ENCODE measurements at places on chromosomes 1 and 21.

GRCh38 chr1:114258074-114258473 is 104.4 kb upstream of the SYT6 start:
- DNase-seq: no peak

GRCh38 chr1:31373056-31373896 is at the start of gene FABP3:
TSS of gene FABP3 (minus strand) at chr1:31373076. CDS start at chr1:31373014, 62 bp downstream.
- DNase-seq: peak; percentile 29

- DNase-seq: no peak
Observed at GRCh38 chr1:18041102-18041501, 66.5 kb upstream of the IGSF21 start.

- peak; percentile 23 for DNase-seq
Observed at GRCh38 chr1:218284377-218284916, 646 bp upstream of the RRP15 start.

- no peak for DNase-seq
Observed at GRCh38 chr1:177206831-177207355, 36.1 kb downstream of the BRINP2 start.

- DNase-seq: no peak
Observed at GRCh38 chr1:8164670-8165069, 138.6 kb upstream of the ERRFI1 start.

GRCh38 chr1:245260110-245260882 is 105.5 kb downstream of the KIF26B start:
- DNase-seq: no peak

DNA sequence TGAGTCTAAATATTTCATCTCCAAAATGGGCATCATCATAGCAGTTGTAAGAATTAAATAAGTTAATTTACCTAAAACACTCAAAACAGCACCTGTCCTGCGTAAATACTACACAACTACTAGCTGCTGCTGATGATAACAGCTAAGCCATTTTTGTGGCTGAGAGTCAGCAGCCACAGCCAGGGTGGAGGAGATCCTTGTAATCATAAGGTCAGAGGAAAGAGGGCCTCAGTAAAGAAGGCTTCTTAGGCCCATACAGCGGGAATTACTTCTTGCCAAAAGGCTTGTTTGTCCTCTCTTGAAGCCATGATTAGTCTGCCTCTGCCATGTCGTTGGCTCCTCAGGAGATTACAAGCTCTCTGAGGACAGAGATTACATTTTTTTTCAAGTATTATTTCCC is 245.0 kb downstream of the FGGY start:
- DNase-seq: no peak

DNA sequence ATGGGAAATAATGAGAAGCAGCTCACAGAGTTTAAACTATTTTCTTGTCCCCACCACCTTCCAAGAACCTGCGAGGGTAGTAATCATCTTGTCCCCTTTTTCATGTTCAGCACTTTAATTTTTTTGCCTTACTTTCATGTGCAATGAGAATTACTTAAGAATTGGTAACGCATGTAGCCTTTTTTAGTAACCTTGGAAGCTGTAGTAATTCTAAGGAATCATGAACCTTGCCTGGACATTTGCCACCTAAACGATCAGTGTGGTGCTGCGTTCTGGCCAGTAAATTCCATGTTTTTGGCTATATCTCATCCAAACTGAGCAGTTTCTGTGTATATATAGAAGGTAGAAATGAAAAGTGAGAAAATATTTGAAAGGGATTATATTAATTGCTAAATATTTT is 3.9 kb upstream of the VAMP3 start:
- DNase-seq: no peak

- DNase-seq: no peak
Observed at GRCh38 chr1:209993061-209993830, 55.2 kb downstream of the SYT14 start.

DNA sequence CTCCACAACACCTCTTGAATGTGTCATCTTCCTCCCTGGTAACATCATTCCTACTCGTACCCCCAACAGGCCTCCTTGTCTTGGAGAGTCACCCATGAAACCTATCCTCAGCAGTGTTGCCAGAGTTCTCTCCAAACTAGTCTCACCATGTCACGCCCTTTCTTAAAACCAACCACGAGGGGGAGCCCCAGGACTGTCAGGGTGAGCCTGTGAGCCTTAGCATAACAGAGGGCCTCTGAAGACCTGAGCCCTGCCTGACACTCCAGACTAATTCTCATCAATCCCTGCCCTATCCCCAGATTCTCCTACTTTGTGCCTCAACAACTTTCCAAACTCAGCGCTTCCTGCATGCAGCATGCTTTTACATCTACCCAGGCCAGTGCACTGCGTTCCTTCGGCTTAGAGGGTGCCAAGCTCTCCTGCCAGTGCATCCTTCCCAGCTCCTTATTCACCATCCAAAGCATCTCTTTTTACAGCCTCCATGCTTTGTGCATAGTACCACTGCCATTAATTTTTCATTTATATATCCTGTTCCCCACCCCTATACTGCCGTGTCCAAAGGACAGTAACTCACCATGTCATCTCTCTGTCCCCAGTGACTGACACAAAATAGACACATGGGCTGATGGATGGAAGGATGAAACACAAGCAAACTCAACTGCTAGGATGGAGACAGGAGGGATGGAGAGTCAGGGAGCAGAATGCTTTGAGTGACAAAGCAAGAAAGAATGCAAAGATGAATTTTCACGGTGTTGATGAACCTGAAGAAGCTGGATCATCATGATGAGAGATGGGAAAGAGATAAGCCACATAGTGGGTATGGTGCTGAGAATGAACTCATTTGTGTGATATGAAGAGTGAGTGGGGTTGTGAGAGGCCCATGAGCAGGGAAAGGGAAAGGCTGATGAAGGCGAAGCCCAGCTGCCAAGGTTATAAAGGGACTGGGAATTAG is 34.0 kb downstream of the ZNF697 start:
- peak; percentile 89 for DNase-seq

- DNase-seq: no peak
Observed at GRCh38 chr1:54009406-54009805, 8.6 kb downstream of the LDLRAD1 start.

DNA sequence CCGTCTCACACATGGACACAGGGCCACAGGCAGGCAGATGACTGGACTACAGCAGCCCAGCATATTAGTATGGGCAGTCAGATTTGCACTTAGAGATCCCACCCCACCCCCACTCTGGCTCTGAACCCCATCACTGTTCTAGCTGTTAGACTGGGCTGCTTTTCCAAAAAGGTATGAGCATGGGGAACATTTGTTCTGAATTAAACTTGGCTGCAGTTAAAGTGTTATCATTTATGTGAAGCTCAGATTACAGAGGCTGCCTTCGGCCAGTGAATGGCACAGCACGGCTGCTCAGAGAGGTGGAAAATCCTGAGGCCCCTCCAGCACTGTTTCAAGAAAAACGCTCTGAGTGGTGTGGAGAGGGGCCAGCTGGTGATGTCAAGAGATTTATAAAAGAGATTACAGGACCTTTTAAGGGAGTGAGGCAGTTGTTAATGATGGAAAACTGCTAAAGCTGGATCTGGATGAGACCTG is 6.9 kb upstream of the NOS1AP start:
- DNase-seq: no peak

DNA sequence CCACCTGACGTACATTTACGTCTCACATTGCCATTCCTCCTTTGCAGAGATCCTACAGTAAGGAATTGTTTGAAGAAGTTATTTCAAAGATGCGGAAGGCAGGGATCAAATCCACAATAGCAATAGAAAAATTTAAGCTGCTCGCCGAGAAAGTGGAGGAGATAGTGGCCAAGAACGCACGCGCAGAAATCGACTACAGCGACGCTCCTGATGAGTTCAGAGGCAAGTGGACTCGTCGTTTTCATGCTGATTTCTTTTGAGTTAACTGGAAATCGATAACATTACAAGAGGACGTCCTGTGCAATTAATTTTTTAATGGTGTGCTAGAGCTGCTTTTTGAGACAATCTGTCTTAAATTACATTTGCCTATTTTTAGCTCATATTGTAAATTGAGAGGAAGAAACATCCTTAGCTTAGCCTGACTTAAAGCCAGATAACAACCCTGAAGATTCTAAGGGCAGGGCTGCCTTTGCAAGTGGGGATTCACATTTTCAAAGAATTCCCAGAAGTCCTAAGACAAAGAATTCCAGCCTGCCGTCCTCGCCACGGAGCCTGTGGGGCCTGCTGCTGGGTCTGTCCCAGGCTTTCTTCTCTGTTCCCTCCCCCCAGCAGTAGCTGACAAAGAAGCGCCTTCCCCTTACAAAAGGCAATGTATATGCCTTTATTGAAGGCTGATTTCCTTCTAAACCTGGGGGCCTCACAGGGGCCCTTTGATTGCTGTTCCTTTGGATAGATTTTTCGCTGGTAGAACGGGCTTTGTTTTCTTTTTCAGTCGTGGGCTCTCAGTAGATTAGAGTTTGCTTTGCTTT is 31.6 kb upstream of the KIF1B start:
- DNase-seq: no peak

- DNase-seq: peak; percentile 78
Observed at GRCh38 chr1:151713874-151714273, 2.7 kb downstream of the CELF3 start.

DNA sequence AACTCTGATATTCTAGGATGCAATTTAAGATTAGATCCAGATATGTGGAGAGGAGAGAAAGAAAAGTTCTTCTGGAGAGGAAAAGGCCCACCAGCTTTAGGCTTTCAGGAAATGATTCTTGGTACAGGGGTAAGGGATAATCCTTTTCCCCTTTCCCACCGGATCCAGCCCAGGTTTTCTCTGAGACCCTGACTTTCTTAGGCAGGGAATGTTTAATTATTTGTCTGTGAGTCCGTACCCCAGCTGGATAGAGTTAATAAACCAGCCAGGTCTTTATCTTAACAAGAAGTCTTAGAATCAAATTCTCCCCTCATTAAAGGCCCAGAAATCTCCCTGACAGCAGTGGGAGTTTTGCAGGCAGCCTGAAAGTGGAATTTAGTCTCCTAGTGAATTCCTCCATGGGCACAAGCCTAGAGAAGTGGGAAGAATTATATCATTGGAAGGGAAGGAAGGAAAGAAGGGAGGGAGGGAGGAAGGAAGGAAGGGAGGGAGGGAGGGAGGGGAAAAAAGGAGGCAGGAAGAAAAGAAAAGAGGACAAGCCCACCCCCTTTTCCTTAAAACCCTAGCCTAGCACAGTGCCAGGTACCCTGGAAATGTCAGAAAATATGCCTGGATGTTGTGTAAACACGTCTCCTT is 189.0 kb downstream of the PLPP3 start:
- DNase-seq: no peak
